Activated T-cell treated with anti-CD3 and anti-CD28 coated beads, Interleukin-2, amount 50 U/mL, for 72 hours (primary cell): ENCODE measurements at places on chromosomes 13 and 19.
A peak's percentile ranks its signal among the peaks of the same experiment; 100 is the strongest.

GRCh38 chr13:33207615-33207961 lies 78.0 kb downstream of the STARD13 start:
- H3K27ac ChIP-seq: no peak overlapping the region
- no peak for DNase-seq
- H3K4me1 ChIP-seq: peaks cover 18% of the 10 kb centered on the region
- H3K36me3 ChIP-seq: no peaks in the 10 kb centered on the region

- no peak overlapping the region for H3K27ac ChIP-seq
- H3K36me3 ChIP-seq: peaks cover 74% of the 10 kb centered on the region
- no peaks in the 10 kb centered on the region for H3K27me3 ChIP-seq
- DNase-seq: no peak
These were observed 3.8 kb downstream of the ZNF749 start for GRCh38 chr19:57438925-57439324.

DNA sequence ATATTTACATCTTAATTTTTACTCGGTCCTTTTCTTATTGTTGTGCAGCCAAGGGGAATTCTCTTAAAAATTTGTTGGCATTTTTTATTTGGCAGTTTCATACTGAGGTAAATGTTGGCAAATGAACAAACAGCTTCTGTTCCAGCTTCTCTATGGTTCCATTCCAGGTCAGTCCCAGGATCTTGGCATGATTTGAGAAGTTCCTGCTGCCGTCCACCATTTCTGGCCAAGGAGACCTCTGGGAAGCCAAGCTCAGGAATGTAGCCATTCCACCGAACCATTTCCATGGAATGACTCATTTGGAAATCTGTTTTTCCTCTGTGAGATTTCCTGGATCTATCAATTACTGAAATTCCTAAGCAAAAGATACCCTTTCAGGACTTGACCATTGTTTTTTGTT lies 43.9 kb downstream of the SLC10A2 start:
- H3K36me3 ChIP-seq: no peaks in the 10 kb centered on the region
- no peak overlapping the region for H3K27ac ChIP-seq
- H3K4me1 ChIP-seq: no peaks in the 10 kb centered on the region

GRCh38 chr19:16607819-16608218 lies 20.2 kb downstream of the MED26 start:
- peak overlapping the region; percentile 27 for H3K27ac ChIP-seq
- no peaks in the 10 kb centered on the region for H3K27me3 ChIP-seq
- peak overlapping the region; percentile 13 for H3K4me3 ChIP-seq
- no peaks in the 10 kb centered on the region for H3K36me3 ChIP-seq

- H3K27ac ChIP-seq: no peak overlapping the region
- H3K4me3 ChIP-seq: no peak overlapping the region
- H3K27me3 ChIP-seq: no peaks in the 10 kb centered on the region
- no peak for DNase-seq
- peaks cover 6% of the 10 kb centered on the region for H3K4me1 ChIP-seq
- H3K36me3 ChIP-seq: no peaks in the 10 kb centered on the region
These were observed 33.2 kb downstream of the KDM4B start for GRCh38 chr19:5002143-5002542.

GRCh38 chr19:30111021-30111855 lies 169.2 kb downstream of the URI1 start:
- no peaks in the 10 kb centered on the region for H3K27me3 ChIP-seq
- no peak for DNase-seq
- H3K4me3 ChIP-seq: no peak overlapping the region
- no peak overlapping the region for H3K27ac ChIP-seq

- H3K4me1 ChIP-seq: peaks cover 3% of the 10 kb centered on the region
- H3K36me3 ChIP-seq: no peaks in the 10 kb centered on the region
These were observed 63.0 kb downstream of the ITGBL1 start for GRCh38 chr13:101515504-101515903.

DNA sequence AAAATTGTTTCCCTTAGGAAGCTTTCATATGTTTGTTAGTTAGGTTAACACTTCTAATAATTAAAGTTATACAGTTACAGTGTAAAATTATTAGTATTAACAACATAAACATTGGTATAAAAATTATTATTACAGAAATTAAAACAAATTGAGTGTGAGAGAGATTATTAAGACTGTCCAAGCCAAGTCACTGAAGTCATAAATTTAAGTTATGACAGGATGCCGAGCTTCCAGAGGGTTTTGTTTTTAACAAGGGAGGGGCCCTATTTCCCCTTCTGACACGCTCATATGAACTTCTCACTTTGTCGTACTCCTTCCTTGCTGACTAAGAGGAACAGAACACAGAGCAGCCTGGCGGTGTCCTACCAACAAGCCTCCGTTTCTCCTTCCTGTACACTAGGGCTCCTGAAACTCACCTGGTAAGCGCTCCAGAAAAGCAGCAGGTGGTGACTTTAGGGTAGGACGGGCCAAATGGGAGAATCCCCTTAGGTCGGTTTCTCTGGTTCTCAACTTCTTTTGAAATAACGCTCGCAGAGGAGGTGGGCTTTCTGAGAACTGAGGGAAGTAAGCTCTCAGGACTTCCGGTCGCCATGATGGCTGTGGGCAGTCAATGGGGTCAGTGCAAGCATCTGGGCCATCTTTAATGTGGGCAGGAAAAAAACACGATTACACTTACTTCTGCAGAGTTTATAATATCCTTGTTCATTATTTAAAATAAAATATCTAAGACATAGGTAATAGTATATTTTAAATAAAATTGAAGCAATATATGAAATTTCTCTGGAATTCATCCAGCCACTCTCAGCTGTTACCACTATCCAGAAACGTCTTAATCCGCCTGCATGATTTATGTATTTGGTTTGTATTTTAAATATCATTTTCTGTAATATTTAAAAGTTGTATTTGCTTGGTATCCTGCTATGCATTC lies at the start of gene CARD8:
TSS of gene CARD8 (minus strand) at position 537 of the 928 bp plus-strand sequence. CDS start 14,892 bp downstream, outside the sequence.
- H3K27ac ChIP-seq: peak within 1 kb of the TSS; percentile 99
- H3K27me3 ChIP-seq: no peaks in the 10 kb centered on the region

GRCh38 chr13:57991041-57991440 lies 359.5 kb downstream of the PCDH17 start:
- no peaks in the 10 kb centered on the region for H3K36me3 ChIP-seq
- no peaks in the 10 kb centered on the region for H3K4me1 ChIP-seq
- no peaks in the 10 kb centered on the region for H3K27me3 ChIP-seq
- no peak overlapping the region for H3K27ac ChIP-seq

GRCh38 chr13:112522578-112522977 lies 65.4 kb downstream of the TUBGCP3 start:
- peaks cover 1% of the 10 kb centered on the region for H3K36me3 ChIP-seq
- H3K27ac ChIP-seq: no peak overlapping the region
- no peak overlapping the region for H3K4me3 ChIP-seq
- H3K27me3 ChIP-seq: no peaks in the 10 kb centered on the region

GRCh38 chr13:95477187-95477586 lies 75.3 kb upstream of the CLDN10 start:
- H3K27ac ChIP-seq: no peak overlapping the region
- peaks cover 28% of the 10 kb centered on the region for H3K27me3 ChIP-seq
- H3K36me3 ChIP-seq: no peaks in the 10 kb centered on the region
- no peak for DNase-seq

DNA sequence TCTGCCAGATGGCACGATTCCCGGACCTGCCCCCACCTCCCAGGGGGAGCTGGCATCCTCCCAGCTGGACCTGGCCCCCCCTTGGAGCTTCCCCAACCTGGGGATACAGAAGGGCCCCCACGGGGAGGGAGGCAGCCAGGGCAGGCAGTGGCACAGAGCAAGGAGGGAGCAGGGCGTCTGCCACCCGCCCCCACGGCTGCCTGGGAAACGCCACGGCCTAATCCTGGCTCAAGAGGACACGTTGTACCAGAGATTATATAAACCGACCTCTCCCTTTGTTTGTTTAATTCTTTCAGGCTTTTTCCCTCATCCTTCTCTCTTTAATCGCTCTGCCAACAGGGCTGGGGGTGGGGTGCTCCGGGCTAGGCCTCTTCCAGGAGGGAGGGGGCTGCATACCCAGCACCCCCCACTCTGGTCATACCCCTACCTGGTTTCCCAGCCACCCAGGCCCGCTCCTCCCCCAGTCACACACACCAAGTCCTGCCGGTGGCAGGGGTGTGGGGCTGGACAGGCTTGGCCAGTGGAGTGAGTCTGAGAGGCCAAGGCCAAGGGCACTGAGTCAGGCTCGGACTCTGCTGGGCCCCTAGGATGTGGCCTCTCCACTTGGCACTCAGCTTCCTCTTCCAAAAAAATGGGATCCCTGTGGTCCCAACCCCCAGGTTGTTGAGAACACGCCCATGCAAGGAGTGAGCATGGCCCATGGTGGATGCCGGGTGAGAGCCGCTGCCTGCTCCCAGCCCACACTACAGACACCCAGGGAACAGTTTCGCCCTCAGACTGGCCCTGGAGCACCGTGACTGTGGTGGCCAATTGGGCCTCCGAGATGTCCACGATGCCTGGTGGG lies 29.5 kb upstream of the NFIC start:
- H3K4me1 ChIP-seq: peaks cover 6% of the 10 kb centered on the region
- no peak for DNase-seq
- H3K4me3 ChIP-seq: no peak overlapping the region
- no peak overlapping the region for H3K27ac ChIP-seq
- no peaks in the 10 kb centered on the region for H3K36me3 ChIP-seq
- no peaks in the 10 kb centered on the region for H3K27me3 ChIP-seq

GRCh38 chr19:42397263-42398166 lies 7.4 kb upstream of the CNFN start:
- H3K4me1 ChIP-seq: peaks cover 43% of the 10 kb centered on the region
- DNase-seq: peak; percentile 11
- peak overlapping the region; percentile 36 for H3K27ac ChIP-seq

DNA sequence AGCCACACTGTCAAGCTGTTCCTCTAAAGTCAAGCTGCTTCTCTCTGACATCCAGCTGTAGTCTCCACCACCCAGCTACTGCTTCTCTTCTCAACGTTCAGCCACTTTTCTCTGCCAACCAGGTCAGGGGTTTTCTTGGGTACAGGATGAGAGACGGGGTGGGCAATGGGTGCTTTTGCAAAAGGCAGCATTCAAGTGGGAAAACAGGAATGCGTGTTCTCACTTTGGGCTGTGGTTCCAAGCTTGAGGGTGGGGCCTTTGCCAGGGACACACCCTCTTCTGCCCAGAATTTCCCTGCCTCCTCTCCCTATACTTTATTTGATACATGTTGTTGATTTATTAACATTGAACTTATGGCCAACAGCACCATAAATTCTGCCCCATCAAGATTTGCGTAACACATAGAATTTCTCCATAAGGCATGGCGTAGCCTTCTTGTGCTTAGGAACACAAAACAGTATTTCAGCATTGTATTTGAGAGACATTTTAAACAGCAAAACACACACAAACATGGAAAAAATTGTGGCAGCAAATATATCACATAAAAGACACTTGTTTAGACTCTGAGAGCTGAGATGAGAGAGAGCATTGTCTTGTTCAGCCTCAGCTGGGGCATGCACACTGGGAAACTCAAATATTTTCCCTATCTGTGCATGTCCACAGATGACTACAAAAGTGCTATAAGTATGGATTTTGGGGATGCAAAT lies 392.8 kb downstream of the SLITRK6 start:
- H3K27me3 ChIP-seq: no peaks in the 10 kb centered on the region
- H3K27ac ChIP-seq: no peak overlapping the region
- H3K4me1 ChIP-seq: no peaks in the 10 kb centered on the region
- no peaks in the 10 kb centered on the region for H3K36me3 ChIP-seq

- H3K4me1 ChIP-seq: no peaks in the 10 kb centered on the region
- no peak for DNase-seq
- H3K27me3 ChIP-seq: no peaks in the 10 kb centered on the region
- no peak overlapping the region for H3K27ac ChIP-seq
- H3K36me3 ChIP-seq: no peaks in the 10 kb centered on the region
- no peak overlapping the region for H3K4me3 ChIP-seq
These were observed 9.6 kb upstream of the ZC3H13 start for GRCh38 chr13:46062185-46062584.

- H3K27ac ChIP-seq: peak overlapping the region; percentile 15
- H3K4me3 ChIP-seq: no peak overlapping the region
- DNase-seq: no peak
- H3K36me3 ChIP-seq: no peaks in the 10 kb centered on the region
These were observed 80.3 kb downstream of the TNFSF11 start for GRCh38 chr13:42654212-42654611.

GRCh38 chr13:68254151-68254550 lies 1024.0 kb upstream of the PCDH9 start:
- no peaks in the 10 kb centered on the region for H3K27me3 ChIP-seq
- no peaks in the 10 kb centered on the region for H3K4me1 ChIP-seq
- no peak for DNase-seq
- no peak overlapping the region for H3K4me3 ChIP-seq

DNA sequence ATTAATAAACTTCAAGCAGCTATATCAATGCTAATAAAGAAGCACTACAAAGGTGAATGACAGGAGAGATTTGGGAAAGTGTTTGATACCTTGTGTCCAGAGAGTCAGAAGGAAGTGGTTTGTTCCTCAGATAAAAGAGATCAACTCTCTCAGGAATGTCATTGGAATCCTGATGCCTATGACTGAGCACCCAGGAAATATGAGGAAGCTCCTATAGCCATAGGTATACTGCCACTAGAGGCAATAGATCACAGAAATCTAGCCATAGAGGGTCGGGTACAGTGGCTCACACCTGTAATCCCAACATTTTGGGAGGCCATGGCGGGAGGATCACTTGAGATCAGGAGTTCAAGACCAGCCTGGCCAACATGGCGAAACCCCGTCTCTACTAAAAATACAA lies 612.6 kb downstream of the DACH1 start:
- H3K4me3 ChIP-seq: no peak overlapping the region
- no peak overlapping the region for H3K27ac ChIP-seq
- no peak for DNase-seq
- H3K27me3 ChIP-seq: no peaks in the 10 kb centered on the region
- no peaks in the 10 kb centered on the region for H3K4me1 ChIP-seq

- H3K4me1 ChIP-seq: no peaks in the 10 kb centered on the region
- H3K36me3 ChIP-seq: no peaks in the 10 kb centered on the region
- no peaks in the 10 kb centered on the region for H3K27me3 ChIP-seq
- H3K4me3 ChIP-seq: no peak overlapping the region
These were observed 52.0 kb downstream of the TDRD3 start for GRCh38 chr13:60448907-60449510.

DNA sequence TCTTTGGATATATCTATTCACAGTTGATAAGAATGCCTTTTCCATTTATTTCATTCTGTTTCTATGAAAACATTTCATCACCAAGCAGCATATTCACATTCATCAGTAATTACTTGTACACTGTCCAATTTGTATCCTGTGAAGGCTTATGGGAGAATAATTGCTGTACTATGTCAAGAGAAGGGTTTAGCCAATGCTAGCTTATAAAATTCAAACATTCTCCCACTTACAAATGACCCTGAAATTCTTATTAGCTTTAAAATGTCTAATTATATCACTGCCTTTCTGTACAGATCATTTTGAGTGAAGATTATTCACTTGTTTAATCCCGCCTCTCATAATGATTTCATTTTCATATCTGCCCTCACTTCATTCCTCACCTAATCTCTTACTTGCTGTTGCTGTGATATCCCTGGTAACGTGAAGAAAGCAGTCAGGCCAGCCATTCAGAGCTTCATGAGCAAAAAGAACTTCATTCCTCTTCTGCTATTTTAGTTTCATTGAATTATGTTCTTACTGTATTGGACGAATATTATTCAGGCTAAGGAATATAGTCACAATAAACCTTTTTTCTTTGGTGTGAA lies 778.7 kb downstream of the OLFM4 start:
- no peak overlapping the region for H3K27ac ChIP-seq
- no peak overlapping the region for H3K4me3 ChIP-seq
- no peak for DNase-seq
- H3K4me1 ChIP-seq: no peaks in the 10 kb centered on the region
- H3K36me3 ChIP-seq: no peaks in the 10 kb centered on the region
